ENCODE measurements at places on chromosomes 1 and 21.

DNA sequence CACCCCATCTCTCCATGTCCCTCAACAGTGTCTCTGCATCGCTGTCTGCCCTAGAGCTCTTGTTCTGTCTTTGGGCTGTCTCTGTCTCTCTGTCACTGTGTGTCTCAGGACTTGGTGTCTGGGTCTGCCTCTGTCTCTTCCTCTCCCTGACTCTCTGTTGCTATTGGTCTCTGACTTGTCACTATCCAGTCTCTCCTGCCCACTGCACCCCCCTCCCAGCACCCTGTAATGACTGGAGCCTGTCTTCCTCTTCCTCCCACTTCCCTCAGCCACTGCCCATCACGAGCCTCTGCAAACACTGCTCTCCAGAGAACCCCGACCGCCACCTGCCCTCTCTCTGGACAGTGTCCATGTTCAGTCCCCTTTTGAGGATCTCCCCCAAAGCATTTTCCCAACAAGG is 12.1 kb downstream of the PEAR1 start:
- no peak for DNase-seq

- DNase-seq = no peak
Measured at GRCh38 chr1:105243411-105243810, 1493.7 kb downstream of the AMY1C start.

- DNase-seq = peak; percentile 37
Measured at GRCh38 chr1:228669242-228669585, 66.1 kb upstream of the RHOU start.

GRCh38 chr21:31915566-31915965 is 42.7 kb downstream of the HUNK start:
- no peak for DNase-seq

- no peak for DNase-seq
Measured at GRCh38 chr1:108070662-108071061, 105.7 kb upstream of the VAV3 start.

DNA sequence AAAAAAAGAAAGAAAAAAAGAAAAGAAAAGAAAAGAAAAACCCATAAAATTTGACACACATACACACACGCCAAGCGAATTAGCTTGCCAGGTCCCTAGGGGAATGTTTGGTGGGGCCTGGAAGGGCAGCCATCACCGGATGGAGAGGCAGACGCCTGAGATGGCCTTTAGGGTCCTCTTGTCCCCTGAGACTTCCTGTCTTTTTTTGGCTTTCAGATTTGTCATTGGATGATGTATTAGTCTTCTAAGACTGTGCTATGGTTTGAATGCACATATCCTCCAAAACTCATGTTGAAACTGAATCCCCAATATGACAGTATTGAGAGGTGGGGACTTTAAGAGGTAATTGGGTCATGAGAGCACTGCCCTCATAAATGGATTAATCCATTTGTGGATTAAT is 211.8 kb downstream of the TOMM20 start:
- no peak for DNase-seq

GRCh38 chr1:29271724-29272123 is 35.4 kb downstream of the PTPRU start:
- DNase-seq = no peak

GRCh38 chr21:35363458-35363857 is 314.4 kb upstream of the RUNX1 start:
- DNase-seq = no peak

DNA sequence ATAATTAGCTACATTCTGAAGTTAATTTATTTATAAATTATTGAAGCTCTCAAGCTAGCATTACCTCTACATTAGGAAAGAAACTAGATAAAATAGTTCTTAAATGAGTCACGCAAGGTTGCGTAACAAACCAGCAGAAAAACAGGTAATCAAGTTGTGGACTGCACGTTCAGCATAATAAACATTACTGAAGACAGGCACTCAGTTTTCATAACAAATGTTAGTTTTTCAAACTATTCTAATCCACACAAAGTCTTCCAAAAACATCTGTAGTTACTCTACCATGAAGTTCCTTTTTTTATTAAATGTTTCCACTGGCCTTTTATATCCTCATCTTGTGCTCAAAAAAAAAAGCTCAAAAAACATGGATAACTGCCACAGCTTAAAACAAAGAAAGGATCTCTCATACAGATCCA is 1.3 kb downstream of the TOR1AIP2 start:
- no peak for DNase-seq

DNA sequence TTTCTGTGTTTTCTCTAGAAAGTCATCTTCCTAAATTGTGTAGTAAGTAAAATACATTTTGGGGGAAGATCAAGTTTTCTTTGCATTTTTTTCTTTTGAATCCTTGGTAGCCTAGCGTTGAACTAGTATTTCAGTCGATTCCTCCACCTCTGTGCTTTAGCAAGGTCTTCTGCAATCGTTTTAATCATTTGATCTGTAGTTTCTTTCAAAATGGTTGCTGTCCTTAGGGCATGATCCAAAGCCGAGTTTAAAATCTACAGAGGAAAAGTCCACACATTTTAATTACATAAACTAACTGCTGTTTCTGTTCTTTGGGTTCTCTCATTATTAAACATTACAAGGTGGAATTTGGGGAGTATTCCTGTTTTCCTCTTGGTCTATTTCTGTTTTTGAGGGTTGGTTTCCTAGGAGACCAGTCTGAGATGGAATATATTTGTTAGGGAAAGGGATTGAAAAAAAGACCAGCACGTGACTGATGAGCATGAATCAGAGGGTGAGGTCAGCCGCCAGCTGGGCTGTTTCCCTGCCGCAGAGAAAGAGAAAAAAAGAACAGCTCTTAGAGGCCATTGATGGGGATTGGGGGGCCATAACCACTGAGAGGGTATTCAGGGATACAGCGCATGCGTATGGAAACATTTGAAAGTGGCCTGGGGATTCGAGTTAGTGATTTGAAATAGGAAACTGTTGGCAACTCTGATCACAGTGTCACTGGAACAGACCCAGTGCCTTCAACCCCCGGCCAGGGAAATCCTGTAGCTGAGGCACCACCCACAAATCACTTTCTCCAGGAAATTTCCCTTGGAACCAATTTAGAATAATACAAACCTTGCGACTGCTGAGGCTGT is 40.6 kb downstream of the AKNAD1 start:
- DNase-seq = peak; percentile 96

- DNase-seq = no peak
Measured at GRCh38 chr1:64928325-64928724, 38.0 kb downstream of the JAK1 start.

DNA sequence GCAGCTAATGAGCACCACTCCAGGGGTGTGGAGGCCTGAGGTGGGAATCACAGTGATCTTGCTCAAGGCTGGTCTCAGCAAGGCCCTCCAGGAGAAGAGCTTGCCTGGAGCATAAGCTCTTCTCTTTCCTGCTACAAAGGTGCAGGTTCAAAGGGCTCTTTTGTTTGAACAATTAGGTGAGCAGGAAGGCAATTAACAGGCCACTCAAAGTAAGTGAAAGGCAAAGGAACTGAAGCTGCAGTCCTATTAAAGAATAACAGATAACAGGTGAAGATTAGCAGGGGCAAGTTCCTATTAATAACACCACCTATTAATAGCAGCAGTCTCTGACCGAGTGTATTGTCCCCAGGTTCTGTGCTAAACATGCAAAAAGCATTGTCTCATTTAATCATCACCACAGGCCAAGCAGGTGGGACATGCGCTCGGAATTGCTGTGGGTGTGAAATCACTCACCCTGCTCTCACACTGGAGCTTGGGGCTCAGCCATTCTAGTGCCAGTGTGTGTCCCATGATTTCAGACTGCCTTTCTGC is 113.8 kb downstream of the RHOU start:
- DNase-seq = no peak

GRCh38 chr1:27999055-27999454 is 39.3 kb downstream of the XKR8 start:
- no peak for DNase-seq

DNA sequence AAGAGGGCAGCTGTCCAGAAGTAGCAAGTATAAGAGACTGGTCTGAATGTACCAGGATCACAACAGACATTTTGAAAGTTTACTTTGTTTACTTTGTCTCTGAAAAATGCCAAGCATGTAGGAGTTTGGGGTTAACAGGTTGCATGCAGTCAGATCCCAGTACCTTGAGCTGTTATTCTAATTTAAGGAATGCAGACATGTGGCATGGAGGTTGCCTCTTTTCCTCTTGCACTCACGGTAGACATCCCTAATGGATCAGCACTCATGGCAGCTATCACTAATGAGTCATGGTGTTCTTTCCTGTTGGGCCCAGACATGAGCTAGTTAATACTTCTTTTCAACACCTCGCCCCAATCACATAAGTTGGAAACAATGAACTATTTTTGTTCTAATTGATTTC is 67.3 kb downstream of the GADD45A start:
- no peak for DNase-seq

- no peak for DNase-seq
Measured at GRCh38 chr1:53111073-53111556, 31.3 kb downstream of the SLC1A7 start.

GRCh38 chr1:186930238-186930637 is 101.5 kb downstream of the PLA2G4A start:
- DNase-seq = no peak

- no peak for DNase-seq
Measured at GRCh38 chr1:181712711-181713110, 229.4 kb downstream of the CACNA1E start.

GRCh38 chr1:150576794-150577556 is 2.4 kb downstream of the MCL1 start:
- no peak for DNase-seq

- no peak for DNase-seq
Measured at GRCh38 chr1:186958520-186958919, 129.8 kb downstream of the PLA2G4A start.

DNA sequence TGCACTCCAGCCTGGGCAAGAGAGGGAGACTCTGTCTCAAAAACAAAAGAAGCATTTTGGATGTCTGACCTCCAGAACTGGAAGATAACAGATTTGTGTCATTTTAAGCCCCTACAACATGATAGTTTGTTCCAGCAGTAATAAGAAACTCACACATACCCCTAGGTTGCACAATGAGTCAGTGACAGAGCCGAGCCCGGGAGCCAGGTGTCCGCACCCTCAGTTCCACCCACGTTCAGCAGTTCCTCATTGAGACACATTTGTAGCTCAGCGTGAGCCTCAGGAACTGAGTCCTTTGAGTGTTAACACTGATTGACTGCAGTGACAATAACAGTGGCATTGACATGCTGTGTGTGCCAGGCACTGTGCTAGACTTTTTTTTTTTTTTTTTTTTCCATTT is 19.8 kb downstream of the LRRC38 start:
- no peak for DNase-seq

DNA sequence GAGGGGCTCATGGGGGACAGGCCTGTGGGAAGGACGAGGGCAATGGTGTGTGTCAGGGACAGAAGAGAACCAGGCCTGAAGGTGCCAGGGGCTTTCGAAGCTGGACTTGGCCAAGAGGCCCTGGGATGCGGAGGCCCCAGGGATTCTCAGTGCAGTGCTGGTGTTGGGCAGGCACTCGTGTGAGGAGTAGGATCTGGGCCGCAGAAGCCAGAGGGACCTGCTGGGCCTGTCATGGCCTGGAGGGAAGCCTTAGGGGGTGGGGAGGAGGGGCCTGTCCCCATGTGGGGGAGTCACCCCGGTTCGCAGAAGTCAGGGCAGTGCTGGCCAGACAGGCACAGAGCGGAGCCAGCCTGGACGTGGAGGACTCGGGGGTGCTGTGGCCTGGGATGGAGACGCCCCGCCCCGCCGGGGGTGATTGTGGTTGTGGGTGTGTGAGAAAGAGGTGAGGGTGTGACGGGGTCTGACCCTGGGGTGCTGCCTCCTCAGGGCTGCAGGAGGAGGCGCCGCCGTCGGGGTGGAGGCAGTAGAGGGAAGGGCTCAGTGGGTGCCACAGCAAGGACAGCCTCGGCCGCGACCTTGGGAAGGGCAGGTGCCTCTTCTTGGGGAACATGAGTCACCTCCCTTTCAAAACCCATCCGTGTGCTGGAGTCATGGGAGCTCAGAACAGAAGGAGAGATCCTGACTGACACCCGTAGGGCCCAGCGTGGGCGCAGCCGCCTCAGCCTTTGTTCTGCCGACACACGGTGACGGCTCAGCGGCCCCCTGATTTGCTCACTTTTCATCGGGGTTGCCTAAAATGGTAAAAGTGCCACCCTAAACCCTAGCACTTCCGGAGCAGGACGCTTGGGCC is 33.9 kb downstream of the FAAP20 start:
- no peak for DNase-seq

GRCh38 chr1:154186852-154187501 is 4.9 kb downstream of the TPM3 start:
- no peak for DNase-seq

DNA sequence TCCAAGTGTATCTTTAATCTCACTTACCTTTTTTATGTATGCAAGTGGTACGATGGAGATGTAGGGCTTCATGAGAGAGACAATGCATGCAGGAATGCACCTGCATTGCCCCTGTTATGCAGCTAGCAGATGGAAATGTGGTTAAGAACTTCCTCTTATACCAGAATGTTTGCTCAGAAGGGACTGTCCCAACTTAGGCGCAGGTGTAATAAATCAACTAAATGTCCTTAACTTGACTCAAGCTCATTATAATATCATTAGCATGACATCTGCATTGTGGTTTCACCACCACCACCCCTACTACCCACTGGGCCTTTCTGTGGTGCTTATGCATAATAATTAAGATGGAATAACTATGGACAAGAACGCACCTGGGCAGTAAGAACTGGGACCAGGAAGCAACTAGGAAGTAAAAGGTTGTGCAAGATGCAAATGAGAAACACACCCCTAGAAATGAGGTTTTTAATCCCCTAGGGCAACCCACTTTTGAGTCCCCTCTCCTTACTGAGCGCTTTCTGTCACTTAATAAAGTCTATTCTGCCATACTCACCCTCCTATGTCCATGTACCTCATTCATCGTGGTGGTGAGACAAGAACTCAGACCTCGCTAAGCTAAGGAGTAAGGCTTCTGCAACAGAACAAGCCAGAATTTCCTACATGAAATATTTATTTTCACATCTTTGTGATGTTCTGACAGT is 1103.3 kb upstream of the B3GALT2 start:
- no peak for DNase-seq

GRCh38 chr1:25098717-25099116 is 133.6 kb downstream of the SYF2 start:
- no peak for DNase-seq

GRCh38 chr1:164765557-164765956 is 206.6 kb downstream of the PBX1 start:
- peak; percentile 88 for DNase-seq

DNA sequence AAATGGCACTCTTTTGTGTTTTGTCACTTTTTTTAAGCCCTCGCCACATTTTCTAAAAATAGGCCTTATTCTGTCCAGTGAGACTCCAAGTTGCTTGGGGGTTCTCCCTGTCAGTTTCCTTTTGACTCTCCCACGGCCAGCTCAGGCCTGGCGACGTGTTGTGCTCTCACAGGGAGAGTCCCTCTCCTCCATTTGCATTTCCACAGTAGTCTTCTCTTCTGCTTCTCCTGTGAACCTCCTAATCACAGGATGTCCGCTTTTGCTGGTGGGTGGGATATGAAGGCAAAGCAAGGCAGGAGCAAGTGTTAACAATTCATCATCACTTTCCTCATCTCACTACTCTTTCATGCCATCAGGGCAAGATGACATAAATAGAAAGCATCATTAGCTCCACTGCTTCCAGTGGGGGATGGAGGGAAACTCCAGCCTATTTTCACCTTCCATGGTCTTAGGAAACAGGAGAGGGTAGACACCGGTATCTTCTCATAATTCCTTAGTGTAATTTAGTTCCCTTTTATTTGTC is 99.8 kb downstream of the INTS7 start:
- DNase-seq = no peak

Measured in stromal cell of bone marrow (primary cell).